ENCODE measurements at places on chromosomes 7 and 10.

- DNase-seq, result no peak
Measured at GRCh38 chr10:3853547-3854303, 68.7 kb upstream of the KLF6 start.

DNA sequence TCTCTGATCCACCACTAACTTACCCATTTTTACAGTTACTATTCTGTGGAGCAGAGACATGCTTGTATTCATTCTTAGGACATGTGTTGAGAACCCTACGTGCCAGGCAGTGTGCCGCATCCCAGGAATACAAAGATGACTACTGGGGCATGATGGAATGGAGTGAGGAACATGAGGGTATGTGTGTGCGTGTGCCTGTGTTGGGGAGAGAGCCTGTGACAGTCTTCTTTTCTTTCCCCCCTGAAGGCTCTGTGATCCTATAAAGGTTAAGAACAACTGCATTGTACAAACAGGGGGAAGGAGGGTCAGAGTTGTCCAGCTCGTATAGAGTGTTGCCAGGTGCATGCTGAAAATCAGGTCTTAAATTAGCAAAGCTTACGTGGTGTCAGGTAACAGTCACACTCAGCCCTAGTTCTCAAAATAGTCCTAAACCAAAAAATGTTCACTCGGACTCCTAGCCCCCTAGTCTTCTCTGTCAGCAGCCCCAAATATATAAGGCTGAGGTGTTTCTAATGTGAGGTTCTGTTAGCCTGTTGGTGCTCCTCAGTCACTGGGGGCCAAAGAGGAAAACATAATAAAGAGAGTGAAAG is 161.9 kb downstream of the CELF2 start:
- peak; percentile 37 for DNase-seq

DNA sequence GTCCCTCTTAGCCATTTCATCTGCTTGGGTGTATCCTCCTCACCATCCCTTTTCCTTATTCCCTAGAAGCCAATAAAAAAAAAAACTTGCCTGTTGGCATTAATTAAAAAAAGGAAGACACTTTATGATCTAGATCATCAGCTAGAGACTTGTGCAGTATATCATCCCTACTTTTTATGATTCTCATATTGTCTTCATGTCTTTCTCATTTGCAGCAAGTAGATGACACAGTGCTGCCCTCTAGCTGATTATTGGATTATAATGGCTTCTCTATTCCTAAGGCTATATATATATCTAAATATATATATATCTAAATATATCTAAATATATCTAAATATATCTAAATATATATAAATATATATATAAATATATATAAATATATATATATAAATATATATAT is 272.4 kb upstream of the LRGUK start:
- peak; percentile 33 for DNase-seq

DNA sequence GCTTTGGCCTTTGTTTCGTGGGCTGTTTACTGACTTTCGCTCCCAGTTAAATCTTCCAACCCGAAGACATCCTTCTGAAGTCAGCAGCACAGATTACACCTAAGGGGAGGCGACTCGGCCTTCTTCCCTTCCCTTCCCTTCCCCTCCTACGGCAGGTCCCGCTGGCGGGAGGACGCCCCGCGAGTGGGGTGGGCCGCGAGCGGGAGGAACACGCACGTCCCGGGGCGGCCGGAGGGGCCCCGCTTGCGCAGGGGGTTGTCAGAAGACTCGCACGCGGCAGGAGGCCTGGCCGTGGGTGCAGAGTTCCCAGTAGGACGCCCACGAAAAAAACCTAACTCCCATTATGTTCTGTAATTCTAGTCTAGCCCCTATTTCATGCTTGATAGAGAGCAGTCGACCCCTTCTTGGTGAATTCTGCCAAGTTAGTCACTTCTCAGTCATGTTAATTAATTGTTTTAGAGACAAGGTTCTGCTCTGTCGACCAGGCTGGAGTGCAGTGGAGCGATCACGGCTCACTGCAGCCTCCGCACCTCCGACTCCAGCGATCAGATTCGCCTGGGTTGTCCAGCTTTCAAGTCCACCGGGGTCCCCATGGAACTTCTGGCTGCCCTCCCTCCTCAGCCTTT is 19.2 kb upstream of the ZNF32 start:
- no peak for DNase-seq

GRCh38 chr7:104767826-104768536 is 246.0 kb upstream of the KMT2E start:
- DNase-seq, result no peak

- peak; percentile 48 for DNase-seq
Measured at GRCh38 chr7:93551063-93551895, 23.2 kb downstream of the CALCR start.

- DNase-seq, result peak; percentile 65
Measured at GRCh38 chr7:133051066-133051465, 30.8 kb downstream of the CHCHD3 start.

DNA sequence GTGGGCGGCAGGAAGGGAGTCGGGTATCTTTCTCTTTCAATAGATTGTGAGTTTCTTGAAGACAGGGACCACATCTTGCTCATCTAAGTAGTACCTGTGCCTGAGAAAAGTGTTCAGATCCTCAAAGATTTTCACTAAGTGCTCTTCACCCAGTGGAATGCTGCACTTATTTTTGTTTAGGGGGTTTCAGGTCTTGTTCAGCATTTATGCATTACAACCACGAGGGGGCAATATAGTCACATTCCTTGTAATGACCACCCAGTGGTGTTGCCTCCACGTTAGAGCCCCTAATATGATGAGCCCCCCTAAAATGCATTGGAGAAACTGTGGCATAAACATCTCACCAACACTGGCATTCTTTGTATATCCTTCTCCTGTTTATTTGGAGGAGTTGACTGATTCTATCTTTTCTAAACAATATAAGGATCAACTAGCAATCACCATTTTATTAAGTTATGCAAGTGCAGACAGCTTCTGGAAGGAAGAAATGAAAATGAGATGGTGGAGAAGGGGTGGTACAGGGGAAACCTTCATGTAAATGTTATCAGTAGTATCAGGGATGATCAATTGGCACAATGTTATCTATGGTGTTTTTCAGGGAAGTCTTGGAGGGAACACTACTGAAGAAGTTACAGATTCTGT is 3.1 kb upstream of the PAPSS2 start:
- DNase-seq, result peak; percentile 72

- DNase-seq, result peak; percentile 14
Measured at GRCh38 chr10:61024856-61025201, 80.8 kb upstream of the RHOBTB1 start.

DNA sequence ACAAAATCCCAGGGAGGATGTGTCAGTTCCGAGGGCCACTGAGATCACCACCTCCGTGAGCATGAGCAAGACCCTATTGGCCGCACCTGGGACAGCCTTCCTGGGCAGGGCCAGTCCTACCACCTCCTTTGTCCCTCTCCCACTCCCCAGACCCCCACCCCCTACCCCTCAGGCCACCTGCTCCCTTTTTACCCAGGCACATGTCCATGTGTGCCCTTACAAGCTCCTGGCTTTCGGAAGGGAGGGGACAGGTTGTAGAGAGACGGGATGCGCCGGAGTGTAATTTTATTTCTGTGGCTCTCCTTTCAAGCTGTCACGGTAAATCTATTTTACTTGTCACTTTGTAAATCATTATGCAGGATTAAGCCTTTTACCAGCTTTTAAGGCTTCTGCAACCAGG is 20.9 kb downstream of the ZMIZ1 start:
- no peak for DNase-seq

DNA sequence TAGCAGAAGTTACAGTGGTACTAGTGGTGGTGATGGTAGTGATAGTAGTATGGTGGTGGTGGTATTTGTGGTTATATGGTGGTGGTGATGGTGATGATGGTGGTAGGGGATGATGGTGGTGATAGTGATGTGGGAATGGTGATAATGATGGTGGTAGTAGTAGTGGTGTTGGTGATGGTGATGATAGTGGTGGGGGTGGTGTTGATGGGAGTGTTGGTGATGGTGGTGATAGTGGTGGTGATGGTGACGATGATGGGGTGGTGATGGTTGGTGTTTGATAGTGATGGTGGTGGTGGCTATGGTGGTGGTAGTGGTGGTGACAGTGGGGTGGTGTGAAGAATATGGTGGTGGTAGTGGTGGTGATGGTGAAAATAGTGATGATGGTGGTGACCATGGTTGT is 27.9 kb upstream of the MGAM2 start:
- no peak for DNase-seq

DNA sequence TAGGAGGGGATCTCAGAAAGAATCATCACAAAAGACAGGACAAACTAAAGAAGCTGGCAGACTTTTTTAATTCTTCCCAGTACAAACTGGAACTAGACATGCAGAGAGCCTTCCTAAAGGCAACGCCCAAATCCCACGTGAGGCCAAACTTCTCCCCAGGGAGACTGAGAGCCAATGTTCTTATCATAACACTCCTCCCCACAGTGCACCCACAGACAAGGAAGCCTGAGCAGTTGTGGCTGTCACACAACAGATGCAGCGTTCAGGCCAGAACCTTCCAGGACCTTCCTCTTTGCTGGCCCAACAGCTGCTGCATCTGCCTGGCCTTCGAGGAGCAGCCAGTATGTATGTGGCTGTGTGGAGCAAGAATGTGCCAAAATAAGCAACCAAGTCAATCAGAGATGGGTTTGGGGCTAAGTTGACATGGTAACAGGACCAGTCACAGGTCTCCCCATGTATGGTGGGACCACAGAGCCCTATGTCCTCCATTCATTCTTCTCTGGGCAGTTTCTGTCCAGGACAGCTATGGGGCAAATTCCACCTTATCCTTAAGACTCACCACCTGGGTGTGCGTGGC is 34.9 kb downstream of the SRPK2 start:
- peak; percentile 11 for DNase-seq

DNA sequence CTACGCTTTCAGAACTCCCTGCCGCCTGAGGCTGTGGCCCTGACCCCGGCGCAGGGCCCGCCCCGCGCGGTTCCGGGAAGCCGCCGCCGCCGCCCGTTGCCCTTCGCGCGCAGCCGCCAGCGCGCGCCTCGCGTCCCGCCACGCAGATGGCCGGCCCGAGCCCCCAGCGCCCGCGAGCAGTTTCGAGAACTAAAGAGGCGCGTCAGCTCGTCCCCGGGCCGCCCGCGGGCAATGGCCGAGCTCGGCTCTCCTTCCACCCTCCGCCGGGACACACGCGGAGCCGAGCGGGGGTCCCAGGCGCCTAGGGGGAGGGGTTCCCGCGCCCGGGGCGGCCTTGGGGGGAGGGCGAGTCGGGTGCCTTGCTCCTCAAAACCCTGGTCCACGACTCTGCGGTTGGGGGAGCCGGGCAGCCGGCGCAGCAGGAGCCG is 1.8 kb downstream of the HNRNPF start:
- DNase-seq, result peak; percentile 73

DNA sequence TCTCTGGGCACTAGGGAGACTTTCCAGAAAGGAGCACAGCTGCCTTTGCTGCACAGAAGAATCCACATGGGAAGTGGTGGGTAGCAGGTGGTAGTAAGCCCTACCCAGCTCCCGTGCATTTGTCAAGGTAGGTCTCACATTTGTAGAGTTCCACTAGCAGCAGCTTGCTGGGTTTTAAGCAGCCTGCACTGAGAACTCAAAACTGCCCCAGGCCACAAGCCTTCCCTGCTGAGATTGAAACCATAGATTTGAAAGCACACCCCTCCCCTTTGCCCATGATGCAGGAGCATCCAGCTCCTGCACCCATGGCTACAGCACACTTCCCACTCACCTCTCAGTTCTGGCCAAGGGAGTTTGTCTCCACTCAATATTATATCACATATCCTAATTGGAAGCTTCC is 604.5 kb upstream of the STEAP1 start:
- no peak for DNase-seq

DNA sequence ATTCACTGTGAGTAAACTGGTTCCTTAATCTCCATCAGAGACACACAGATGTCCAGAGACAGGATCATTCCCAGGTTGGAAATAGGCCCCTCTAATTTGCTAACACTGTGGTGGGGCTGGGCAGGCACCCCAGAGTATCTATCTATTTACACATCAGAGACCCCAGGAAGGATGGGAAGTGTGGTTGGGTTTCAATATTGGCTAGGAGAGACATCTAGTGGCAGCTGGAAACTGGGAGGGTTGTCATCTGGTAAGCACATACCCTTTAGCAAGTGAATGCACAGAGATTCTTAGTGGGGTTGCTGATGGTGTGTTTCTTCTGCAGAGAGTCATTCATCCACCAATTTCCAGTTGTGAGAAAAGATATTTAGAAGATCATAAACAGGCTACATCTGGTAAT is 36.0 kb upstream of the NRG3 start:
- peak; percentile 5 for DNase-seq

DNA sequence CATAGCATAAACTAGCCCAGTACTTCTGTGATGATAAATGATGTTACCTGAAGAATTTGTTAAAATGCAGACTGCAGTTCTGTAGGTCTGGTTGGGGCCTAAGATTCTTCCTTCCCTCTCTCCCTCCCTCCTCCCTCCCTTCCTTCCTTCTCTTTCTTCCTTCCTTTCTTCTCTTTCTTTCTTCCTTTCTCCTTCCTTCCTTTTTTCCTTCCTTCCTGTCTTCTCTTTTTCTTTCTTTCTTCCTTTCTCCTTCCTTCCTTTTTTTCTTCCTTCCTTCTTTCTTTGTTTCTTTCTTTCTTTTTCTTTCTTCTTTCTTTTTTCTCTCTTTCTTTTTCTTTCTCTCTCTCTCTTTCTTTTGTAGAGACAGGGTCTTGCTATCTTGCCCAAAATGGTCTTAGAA is 3.7 kb upstream of the SLC25A28 start:
- DNase-seq, result no peak

- DNase-seq, result no peak
Measured at GRCh38 chr7:134154581-134155130, 27.5 kb downstream of the LRGUK start.

GRCh38 chr10:69769395-69769992 is 32.2 kb upstream of the COL13A1 start:
- no peak for DNase-seq

DNA sequence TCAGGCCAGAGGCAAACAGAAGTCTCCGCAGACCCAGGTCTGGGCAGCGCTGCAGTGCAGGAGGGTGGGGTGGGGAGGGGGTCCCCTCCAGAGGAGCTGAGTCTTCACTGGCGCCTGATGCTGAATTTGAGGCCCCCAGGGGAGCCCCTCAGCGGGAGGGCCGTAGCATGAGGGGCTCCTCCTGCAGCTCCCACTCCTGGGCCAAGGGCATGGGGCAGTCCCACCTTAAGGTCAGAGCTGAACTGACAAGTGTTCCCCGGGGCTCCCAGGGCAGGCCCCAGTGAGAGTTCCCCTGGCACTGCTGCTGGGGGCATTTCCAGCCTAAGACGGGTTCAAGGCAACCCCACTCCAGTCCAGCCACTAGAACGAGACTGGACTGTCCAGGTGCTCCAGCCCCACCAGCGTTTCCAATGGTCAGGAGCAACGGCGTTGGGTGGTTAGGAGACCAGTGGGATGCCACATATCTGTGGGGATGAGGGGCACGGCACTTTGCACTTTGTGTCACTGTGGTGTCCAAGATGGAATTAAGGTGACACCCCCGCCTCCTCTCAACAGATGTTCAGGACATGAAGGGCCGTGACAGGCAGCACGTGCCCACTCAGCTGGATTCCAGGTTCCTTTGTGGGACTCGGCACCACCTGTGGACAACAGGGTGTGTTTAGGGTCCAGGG is 139.1 kb downstream of the PTPRN2 start:
- DNase-seq, result no peak

- peak; percentile 58 for DNase-seq
Measured at GRCh38 chr7:142478479-142479220, 220.8 kb upstream of the PRSS58 start.
